ENCODE measurements at places on chromosomes 11 and 22. TPM values are rescaled to one million over a fixed set of nuclear protein-coding genes. Genes with fewer than 3 reads are reported as not detected.

Gene PDGFD
- total RNA-seq: 73.8 TPM

Gene RAG1
- 0.05 TPM for total RNA-seq

Gene KRTAP5-2
- not detected for total RNA-seq

Gene CHADL
- 0.12 TPM for total RNA-seq

Gene CCDC157
- 1.5 TPM for total RNA-seq

Gene FREY1
- not detected for total RNA-seq

Gene MMP12
- not detected for total RNA-seq

Gene NXPE4
- total RNA-seq: not detected

Gene RFPL3
- not detected for total RNA-seq

Gene MYEOV
- not detected for total RNA-seq

Gene PARVA
- total RNA-seq: 65.3 TPM

Data from cardiac ventricle fibroblast (primary cell).